CD4-positive, alpha-beta T cell treated with Interleukin-4 for 1 hour (primary cell): ENCODE measurements at places on chromosomes 16 and 17.

DNA sequence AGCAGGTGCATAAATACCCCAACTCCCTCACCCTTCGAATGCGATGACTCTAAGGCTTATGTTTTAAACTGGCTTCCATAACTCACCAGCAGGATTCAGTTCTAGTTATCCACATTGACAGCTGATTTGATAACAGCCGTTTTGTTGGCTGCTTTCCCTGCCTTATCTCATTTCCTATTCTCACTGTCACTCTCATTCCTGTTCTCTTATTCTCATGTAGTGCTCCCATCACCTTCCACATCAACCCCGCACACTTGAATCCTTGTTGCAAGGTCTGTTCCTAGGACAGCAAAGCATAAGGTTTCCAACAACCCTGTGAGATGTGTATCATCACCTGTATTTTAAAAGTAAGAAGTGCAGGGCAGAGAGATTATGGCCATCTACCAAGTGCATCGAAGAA lies 344.4 kb downstream of the CDH13 start:
- DNase-seq: no peak

DNA sequence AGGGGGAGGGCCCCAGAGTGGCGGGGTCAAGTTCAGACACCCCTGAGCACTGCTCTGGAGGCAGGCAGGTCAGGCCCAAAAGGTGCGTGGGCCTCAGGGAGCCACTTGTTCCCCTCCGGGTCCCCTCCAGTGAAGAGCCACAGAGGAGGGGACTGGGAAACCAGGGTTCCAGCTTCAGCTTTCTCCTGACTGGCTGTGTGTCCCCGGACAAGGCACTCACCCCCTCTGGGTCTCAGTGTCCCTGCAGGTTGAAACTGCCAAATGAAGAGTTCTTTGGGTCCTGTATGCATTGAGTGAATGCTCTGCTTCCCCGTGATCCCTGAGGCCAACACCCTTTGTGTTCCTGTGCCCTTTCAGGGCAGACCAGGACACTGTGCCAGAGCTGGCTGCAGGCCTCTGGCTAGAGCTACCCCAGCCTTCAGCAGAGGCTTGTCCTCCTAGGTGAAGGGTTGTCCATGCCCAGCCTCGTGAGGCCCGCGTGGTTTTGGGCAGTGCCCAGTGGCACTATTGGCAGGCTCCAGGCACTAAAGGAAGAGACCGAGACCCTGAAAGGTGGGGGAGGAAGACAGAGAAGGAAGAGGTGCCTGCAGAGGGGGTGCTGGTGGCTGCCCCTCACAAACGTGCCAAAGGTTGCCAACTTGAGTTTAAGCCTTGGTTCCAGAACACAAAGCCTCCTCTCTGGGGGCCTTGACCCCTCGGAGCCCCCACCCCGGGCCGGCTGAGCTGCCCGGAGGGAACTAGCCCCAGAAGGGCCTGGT lies 13.3 kb upstream of the WNT3 start:
- no peak for DNase-seq

DNA sequence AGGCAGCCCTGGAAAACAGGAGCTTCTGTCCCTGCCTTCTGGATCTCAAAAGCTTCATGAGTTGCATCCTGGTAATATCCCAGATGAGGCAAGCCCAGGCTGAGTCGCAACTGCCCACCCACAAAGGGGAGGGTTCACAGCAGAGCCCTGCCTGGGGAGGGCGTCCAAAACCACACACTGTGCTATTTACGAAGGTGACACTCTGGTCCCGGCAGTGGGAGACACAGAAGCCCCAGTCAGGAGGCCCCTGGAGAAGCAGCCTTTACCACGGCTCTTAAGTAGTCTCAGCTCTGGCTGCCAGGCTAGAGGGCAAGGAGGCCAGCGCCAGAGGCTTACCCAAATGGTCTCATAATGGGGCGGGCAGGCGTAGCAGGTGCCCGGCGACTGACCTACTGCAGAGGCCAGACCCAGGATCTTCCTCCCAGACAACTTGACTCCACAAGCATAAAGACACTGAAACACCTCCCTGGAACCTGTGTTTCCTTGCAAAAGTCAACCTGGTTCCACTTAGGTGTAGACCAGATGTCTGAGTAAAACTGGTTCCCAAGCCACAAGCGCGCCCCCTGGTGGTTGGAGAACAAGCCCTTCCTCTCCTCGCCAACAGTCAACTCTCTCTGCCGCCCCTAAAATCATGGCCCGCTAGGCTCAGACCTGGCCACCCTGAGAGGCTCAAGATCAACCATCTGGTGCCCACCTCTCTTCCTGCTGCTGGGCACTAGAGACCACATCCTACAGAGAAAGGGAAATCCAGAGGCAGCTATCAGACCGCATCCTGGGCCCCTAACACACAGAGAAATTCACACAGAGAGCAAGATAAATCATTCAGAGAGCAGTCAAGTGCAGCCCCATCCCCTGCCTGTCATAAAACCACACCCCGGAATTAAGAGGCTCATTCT lies 5.2 kb downstream of the AXIN2 start:
- peak; percentile 81 for DNase-seq

GRCh38 chr16:50657241-50657640 lies 23.9 kb downstream of the SNX20 start:
- no peak for DNase-seq

GRCh38 chr16:3058139-3059030 lies 7.1 kb upstream of the IL32 start:
- peak; percentile 51 for DNase-seq

GRCh38 chr16:27729516-27730304 lies 179.8 kb downstream of the KATNIP start:
- DNase-seq: peak; percentile 22
